ENCODE measurements at places on chromosomes 7 and 10. TPM values are rescaled to one million over a fixed set of nuclear protein-coding genes. Genes with fewer than 3 reads are reported as not detected.

DNA sequence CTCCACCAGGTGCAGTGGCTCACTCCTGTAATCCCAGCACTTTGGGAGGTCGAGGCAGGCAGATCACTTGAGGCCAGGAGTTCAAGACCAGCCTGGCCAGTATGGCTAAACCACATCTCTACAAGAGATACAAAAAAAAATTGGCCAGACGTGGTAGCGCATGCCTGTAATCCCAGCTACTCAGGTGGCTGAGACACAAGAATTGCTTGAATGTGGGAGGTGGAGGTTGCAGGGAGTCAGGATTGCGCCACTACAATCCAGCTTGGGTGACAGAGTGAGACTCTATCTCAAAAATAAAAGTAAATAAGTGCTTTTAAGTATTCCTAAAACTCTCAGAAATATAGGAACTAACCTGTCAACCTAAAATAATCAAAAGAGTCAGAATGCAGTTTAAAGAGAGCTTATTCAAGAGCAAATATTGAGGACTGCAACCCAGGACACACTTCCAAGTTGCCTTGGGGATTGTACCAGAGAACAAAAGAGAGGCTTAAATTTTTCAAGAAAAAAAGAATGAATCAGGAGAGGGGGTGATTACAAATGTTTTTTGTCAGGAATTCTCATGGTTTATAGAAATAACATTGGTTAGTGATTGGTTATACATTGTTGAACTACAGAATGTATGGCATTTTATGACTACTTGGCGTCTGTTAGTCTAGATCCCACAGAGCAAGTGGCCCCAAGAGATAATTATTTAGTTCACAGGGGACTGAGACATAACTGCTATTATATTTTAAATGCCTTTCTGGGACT, 33.2 kb upstream of the PPP1R9A start:
- no peaks in the 10 kb centered on the region for H3K4me1 ChIP-seq
- no peak for DNase-seq
- H3K4me3 ChIP-seq, result no peak overlapping the region
- H3K36me3 ChIP-seq, result peaks cover 10% of the 10 kb centered on the region
- no peak overlapping the region for H3K27ac ChIP-seq
- H3K27me3 ChIP-seq, result peaks cover 2% of the 10 kb centered on the region

GRCh38 chr10:61313460-61313859, 139.7 kb downstream of the TMEM26 start:
- no peaks in the 10 kb centered on the region for H3K36me3 ChIP-seq
- no peak overlapping the region for H3K4me3 ChIP-seq
- H3K27me3 ChIP-seq, result no peaks in the 10 kb centered on the region
- H3K4me1 ChIP-seq, result no peaks in the 10 kb centered on the region
- DNase-seq, result no peak

DNA sequence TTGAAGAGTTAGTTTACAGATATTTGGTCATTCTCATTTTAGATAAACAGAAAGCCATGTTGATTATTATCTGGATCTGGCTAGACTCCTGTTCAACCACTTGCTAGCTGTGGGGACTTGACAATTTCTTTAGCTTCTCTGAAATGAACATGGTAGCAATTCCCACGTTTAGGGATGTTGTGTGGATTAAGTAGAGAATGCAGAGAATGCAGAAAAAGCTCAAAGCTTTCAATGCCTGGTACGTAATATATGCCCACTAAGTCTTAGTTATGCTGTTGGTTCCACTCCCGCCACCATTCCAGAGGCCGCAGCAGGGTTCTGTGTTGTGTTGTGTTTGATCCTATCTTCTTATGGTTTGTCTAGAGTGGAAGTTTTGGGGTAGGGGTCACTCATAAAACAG, 39.2 kb upstream of the RPA3 start:
- no peak overlapping the region for H3K27ac ChIP-seq
- H3K4me1 ChIP-seq, result peaks cover 6% of the 10 kb centered on the region
- no peak overlapping the region for H3K4me3 ChIP-seq
- peaks cover 1% of the 10 kb centered on the region for H3K27me3 ChIP-seq
- DNase-seq, result no peak

DNA sequence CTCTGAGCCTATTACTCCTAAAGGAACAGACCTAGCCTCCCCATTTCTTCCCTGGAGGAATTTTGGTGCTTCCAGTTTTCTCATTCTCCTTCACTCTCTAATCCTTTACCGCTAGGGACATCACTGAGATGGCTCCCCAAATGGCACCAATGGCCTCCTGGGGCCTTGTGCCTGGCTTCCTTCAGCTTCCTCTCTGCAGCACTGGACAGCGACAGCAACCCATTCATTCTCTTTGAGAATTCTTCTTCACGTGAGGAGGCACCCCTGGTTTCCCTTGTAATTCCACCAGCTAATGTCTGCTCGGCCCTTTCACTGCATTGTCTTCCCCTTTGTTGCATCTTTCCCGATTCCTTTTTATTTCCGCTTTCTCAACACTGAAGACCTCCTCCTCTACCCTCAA, 24.6 kb upstream of the KDM7A start:
- H3K4me1 ChIP-seq, result no peaks in the 10 kb centered on the region
- H3K27me3 ChIP-seq, result no peaks in the 10 kb centered on the region
- DNase-seq, result no peak
- no peaks in the 10 kb centered on the region for H3K36me3 ChIP-seq
- no peak overlapping the region for H3K4me3 ChIP-seq
- no peak overlapping the region for H3K27ac ChIP-seq

DNA sequence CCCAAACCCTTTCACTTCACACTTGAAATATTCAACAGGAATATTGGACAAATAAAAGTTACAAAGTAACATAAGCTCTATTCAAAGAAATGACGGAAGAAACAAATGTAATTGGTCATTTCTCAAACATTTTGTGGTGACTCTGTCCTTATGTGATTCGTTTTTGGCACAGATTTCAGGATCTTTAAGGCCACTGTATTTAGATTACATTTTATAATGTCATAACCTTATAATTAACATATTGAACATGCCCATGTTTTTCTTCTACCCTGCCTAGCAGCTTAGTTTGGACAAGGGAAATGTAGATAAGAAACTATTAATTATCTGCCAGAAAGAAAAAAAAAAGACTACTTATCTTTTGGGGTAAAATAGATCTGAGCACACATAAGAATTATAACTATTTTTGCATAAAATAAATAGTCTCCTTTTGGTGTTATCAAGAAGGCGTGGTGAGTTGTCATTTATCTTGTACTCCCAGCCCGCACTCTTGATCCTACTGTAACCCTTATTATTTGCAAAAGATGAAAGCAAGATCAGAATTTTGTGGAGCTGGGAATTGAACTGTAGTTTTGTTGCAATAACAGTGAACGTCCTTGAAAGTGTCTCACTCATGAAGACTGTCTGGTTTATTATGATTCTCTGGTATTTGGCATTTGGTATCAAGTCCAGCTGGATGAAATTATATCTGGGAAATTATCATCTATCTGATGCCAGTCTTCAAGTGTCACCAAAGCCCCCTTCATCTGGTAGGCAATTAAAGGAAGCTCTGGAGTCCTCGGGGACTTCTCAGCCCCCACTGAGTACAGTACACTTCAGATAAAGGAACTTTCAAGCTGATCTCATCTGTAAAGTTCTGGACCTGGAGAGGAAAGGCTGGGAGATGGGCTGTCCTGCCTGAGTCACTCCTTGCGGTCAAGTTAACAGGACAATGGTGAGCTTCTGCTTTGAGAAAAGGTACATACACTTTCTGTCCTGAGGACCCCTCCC, 175.7 kb upstream of the INHBA start:
- no peak overlapping the region for H3K4me3 ChIP-seq
- H3K27ac ChIP-seq, result no peak overlapping the region
- peaks cover 2% of the 10 kb centered on the region for H3K27me3 ChIP-seq
- peaks cover 3% of the 10 kb centered on the region for H3K4me1 ChIP-seq

DNA sequence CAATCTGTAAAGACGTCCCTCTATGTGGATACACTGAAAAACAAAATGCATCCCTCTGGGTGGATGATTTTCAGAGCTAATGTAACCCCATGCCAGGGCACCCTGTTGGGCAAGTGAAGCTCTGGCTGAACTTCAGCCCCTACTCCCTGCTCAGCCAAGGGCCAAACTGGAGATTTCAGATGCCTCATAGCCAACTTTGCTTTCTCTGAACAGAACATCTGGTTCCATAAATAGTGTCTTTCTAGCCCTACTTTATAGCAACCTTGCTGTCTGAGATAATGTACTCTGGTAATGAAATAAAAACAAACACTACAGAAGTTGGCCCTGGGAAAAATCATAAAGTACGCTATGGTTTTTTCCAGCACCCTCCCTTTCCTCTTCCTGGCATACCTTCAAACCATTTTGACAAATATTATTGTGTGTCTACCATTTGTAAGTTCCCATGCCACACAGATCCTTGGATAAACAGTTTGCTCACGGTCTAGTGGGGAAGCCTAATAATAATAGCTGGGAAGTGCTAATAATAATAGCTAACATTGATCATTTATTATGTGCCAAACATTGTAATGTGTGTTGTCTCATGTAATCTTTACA, 3.4 kb downstream of the ENTPD1 start:
- H3K27ac ChIP-seq, result no peak overlapping the region
- no peak for DNase-seq
- H3K4me1 ChIP-seq, result peaks cover 56% of the 10 kb centered on the region
- peaks cover 4% of the 10 kb centered on the region for H3K27me3 ChIP-seq
- H3K36me3 ChIP-seq, result peaks cover 17% of the 10 kb centered on the region

- peak overlapping the region; percentile 98 for H3K27ac ChIP-seq
- DNase-seq, result no peak
- H3K4me3 ChIP-seq, result peak overlapping the region; percentile 100
- H3K4me1 ChIP-seq, result peaks cover 32% of the 10 kb centered on the region
- H3K27me3 ChIP-seq, result peaks cover 10% of the 10 kb centered on the region
Observed at GRCh38 chr7:92244808-92245486, 767 bp downstream of the KRIT1 start.

DNA sequence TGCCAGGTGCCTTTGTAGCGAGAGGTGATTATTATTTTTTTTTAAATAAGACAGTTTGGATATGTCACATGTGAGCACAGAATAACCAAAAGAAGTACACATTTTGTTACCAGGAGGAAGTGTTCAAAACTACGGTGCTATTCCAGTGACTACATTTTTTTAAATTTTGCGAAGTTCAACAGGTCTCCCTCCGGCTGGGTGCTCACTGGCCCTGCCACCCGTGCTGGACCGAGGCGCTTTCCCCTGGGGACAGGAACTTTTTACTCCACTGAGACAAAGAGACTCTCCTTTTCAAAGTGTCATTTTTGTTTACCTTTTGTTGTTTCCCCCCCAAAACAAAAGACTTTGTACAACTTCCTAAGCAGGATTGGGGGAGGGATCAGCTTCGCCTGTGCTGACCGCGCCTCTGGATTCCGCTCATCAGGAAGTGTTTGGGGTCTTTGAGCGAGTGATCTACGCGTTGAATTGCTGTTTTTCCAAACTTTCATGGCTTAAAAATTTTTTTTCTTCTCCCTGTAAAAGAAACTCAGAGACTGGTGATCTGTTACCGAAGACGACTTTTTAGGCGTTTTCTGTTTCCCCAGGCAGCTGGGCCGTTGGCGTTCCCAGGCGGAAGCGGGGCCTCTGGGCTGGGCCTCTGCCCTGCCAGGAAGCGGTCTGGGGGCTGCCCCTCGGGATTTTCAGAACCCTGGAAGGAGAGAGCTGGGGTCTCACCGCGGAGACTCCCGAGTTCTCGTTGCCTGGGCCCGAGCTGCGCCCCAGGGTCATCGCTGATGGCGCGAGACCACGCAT, 7.2 kb downstream of the EN2 start:
- no peak for DNase-seq
- no peaks in the 10 kb centered on the region for H3K36me3 ChIP-seq
- H3K4me3 ChIP-seq, result peak overlapping the region; percentile 65
- peaks cover 9% of the 10 kb centered on the region for H3K4me1 ChIP-seq
- H3K27ac ChIP-seq, result no peak overlapping the region

DNA sequence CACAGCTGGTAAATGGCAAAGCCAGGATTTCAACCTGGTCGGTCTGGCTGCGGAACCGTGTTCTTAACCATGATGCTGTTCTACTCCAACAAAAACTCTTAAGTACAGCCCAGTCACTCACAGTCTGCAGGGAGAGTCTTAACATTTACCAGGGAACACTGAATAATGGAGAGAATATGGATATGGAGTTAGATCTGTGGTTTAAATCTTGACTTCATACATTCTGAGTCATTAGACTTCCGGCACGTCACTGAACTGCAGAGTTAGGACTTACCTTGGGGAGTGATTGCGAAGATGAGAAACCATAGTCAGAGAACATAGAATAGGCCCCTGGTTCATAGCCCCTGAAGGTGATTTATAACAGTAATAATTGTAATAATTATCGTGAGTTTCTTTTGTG, 61.7 kb downstream of the ADRA2A start:
- peaks cover 5% of the 10 kb centered on the region for H3K4me1 ChIP-seq
- no peak overlapping the region for H3K27ac ChIP-seq
- peaks cover 2% of the 10 kb centered on the region for H3K27me3 ChIP-seq
- no peak for DNase-seq
- no peaks in the 10 kb centered on the region for H3K36me3 ChIP-seq

GRCh38 chr10:72315611-72316385, 38.9 kb downstream of the DNAJB12 start:
- no peak for DNase-seq
- H3K27me3 ChIP-seq, result peaks cover 6% of the 10 kb centered on the region
- H3K4me1 ChIP-seq, result peaks cover 38% of the 10 kb centered on the region
- no peaks in the 10 kb centered on the region for H3K36me3 ChIP-seq

DNA sequence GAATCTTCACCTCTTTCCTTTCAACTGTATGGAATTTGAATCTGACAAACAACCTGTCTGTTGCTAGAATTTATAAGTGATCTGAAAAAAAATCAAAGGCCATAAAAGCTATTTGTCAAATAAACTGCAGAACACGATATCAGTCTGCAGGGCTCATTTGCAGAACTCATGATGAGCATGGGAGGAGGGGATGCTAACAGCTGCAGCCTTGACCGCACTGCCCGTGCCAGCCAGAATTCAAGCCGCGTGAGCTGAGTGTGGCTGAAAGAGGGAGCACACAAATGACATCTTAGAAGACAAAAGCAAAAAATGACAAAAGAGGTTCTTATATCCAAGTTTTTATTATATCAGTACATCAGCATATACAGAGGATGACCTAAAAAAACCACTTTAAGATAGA, 15.7 kb downstream of the LRRTM3 start:
- no peak overlapping the region for H3K4me3 ChIP-seq
- H3K4me1 ChIP-seq, result peaks cover 3% of the 10 kb centered on the region
- H3K36me3 ChIP-seq, result no peaks in the 10 kb centered on the region
- DNase-seq, result no peak
- no peak overlapping the region for H3K27ac ChIP-seq
- H3K27me3 ChIP-seq, result no peaks in the 10 kb centered on the region

GRCh38 chr10:88792661-88793060, 9.9 kb upstream of the LIPM start:
- H3K4me1 ChIP-seq, result no peaks in the 10 kb centered on the region
- no peak for DNase-seq
- no peak overlapping the region for H3K27ac ChIP-seq
- no peaks in the 10 kb centered on the region for H3K27me3 ChIP-seq
- H3K36me3 ChIP-seq, result no peaks in the 10 kb centered on the region

DNA sequence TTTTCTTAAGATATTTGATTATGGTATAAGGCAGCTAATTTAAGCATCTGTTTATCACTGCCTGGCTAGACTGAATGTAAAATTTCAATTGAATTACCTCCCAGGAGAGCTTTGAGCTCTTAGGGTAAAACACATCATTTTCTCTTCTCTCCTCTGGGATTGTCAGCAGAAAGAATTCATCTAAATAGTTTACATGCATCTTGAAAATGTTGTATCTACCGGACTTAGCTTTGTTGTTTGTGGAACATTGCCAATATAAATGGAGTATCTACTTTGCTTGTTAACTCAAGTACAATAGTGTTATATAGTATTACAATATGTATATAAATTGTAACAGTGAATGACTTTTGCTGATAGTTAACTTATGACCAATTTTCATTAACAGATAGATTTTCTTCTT, 73.3 kb downstream of the TAF3 start:
- no peak overlapping the region for H3K4me3 ChIP-seq
- peaks cover 2% of the 10 kb centered on the region for H3K36me3 ChIP-seq
- H3K27me3 ChIP-seq, result no peaks in the 10 kb centered on the region
- no peak overlapping the region for H3K27ac ChIP-seq
- no peaks in the 10 kb centered on the region for H3K4me1 ChIP-seq

ST8SIA6 gene
- total RNA-seq, result 1.7 TPM

AGR3 gene
- total RNA-seq, result not detected

PRSS37 gene
- not detected for total RNA-seq

CALHM2 gene
- total RNA-seq, result 1.9 TPM

LLCFC1 gene
- not detected for total RNA-seq
